ENCODE measurements at places on chromosomes 4 and X. TPM values are rescaled to one million over a fixed set of nuclear protein-coding genes. Genes with fewer than 3 reads are reported as not detected.
A peak's percentile ranks its signal among the peaks of the same experiment; 100 is the strongest.

ADGRG4 gene
- total RNA-seq, result not detected

- DNase-seq, result no peak
Measured at GRCh38 chr4:140944572-140944971, 188.4 kb upstream of the TBC1D9 start.

GRCh38 chr4:69731241-69731640, 29.2 kb downstream of the SULT1B1 start:
- DNase-seq, result no peak

DNA sequence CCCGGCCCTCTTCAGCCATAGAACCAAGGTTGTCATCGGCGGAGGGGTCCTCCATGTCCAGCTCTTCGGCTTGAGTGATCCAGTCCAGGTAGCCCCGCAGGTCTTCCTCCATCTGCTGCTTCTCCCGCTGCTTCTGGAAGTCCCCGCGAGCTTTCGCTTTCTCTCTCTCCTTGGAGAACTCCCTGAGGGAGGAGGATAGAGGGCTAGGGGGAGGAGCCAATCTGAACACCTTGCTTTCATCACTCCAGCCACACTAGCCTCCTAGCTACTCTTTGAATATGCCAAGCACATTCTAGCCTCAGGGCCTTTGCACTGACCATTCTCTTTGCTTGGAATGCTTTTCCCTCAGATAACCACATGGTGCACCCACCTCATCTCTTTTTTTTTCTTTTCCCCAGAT, 6.2 kb downstream of the CACNA1F start:
- DNase-seq, result no peak

DNA sequence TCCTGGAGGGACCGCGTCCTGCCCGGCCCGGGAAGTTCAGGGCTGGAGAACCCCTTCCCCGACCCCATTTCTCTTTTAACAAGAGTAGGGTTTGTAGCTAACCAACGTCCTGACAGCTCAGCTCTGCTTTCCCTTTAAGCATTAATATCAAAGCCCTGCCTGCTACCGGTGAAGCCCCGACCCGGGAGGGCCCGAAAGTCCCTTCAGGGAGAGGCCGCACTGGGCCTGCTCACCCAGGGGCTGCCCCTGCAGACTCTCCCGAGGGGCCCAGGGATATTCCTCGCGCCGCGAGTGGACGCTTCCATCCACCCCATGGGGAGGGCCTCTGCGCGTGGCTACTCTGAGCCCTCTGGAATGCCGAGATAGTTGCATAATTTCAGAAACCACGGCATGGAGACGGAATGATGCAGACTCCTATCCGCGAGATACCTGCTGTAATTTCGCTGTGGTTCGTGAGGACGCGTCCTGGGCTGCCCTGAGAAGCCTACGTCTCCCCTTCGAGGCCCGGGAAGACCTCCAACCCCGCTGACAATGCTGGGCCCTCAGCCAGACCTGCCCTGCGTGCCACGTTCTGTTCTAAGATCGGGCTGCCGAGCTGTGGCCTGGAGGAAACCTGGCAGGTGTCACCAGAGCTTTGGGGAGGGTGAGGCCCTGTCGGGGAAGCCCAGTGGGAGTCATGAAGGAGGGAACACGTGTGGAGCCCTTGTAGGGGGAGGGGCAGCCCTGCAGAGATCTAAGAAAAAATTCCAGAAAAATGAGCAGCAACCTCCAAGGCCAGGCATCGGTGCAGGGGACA, 999 bp upstream of the CTBP1 start:
- peak; percentile 73 for DNase-seq

- no peak for DNase-seq
Measured at GRCh38 chrX:42098900-42099299, 175.5 kb upstream of the CASK start.

ENOX2 gene
- 19.9 TPM for total RNA-seq

DNA sequence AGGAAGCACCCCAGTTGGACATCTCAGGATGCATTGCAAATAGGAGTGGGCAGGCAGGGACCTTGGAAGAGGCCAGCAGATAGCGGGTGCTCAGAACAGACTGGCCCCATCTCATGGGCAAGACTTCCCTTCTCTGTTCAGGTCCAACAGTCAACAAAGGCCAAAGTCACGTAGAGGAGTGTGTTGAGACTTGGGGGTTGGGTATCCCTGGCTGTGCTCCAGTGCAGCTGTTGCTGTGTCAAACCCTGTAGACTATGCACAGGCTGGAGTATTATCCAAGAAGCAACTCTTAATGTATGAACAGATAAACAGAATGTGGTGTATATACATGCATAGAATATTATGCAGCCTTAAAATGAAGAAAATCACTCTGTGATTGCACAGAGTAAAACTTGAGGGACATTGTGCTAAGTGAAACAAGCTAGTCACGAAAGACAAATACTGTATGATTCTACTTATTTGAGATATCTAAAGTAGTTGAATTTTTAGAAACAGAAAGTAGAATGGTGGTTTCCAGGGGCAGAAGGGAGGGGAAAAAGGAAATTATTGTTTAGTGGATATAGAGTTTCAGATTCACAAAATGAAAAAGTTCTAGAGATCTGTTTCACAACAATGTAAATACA, 192.1 kb upstream of the LCORL start:
- DNase-seq, result no peak

FGFBP1 gene
- 39.4 TPM for total RNA-seq

DNA sequence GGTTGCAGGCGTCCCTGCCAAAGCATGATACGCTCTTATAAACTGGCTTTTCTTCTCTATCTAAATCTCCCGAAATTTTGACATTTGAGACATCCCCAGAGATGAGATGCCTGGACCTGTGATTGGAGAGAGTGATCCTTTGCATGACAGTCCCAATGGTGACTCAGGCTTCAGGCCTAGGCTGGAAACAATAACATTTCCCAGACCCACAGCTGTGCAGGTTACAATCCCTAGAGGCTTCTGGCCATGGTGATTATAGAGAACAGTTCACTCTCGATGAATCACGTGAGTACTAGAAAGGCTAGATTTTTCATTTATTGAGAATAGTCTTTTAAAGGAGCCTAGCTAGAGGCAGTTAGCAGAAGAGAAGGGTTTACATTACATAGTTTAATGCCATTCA, 75.9 kb downstream of the SPATA18 start:
- no peak for DNase-seq

DNA sequence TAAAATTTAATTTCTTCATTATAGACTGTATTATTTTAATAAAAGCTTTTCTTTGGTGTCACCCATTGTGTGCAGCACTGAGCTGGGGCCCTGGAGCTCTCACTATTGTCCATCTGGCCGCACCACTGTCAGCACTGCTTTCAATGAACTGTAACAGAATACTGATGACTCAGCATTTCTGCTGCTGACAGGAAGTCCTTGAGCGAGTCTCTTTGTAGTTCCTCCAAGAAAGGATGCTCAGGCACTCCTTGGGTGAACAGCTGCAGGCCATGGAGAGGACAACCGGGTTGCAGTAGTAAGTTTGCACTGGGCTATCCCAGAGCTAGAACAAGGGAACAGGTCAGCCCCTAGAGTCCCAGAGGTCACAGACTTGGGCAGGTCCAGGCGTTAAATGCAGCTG, 81.6 kb downstream of the SORBS2 start:
- no peak for DNase-seq

DNA sequence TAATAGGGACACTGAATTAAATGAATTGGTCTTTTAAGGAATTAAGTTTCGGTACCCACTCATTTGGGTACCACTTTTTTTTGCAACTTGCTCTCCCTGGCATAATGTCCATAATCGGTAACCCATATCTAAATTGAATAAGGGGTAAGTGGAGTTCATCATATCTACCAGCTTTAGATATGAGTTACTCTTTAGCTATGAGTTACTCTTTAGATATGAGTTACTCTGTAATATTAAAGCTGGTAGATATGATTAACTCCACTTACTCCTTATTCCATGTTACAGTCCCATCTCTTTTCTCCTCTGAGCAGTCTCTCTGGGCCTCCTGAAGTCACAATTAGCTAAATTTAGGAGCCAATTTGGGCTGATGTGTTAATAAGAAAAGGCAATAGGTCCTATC, 85.7 kb downstream of the TEX13C start:
- no peak for DNase-seq

DNA sequence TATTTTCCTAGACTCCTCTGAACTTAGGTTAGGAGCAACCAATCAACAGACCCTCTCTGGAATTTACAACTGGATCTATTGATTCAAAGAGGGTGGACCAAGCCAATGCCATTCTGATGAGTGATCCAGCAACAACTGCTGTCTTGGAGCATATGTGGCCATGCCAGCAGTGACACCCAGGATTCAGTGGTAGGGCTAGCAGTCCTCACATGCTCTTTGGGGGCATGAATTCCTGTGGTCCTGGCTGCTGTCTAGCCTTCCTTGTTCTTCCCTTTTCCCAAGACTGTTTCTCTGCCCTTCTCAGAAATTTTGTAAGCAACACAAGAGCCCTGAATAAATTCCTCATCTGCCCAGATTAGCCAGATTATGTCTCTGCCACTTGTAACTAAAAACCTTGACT, 61.5 kb upstream of the GATB start:
- no peak for DNase-seq

DNA sequence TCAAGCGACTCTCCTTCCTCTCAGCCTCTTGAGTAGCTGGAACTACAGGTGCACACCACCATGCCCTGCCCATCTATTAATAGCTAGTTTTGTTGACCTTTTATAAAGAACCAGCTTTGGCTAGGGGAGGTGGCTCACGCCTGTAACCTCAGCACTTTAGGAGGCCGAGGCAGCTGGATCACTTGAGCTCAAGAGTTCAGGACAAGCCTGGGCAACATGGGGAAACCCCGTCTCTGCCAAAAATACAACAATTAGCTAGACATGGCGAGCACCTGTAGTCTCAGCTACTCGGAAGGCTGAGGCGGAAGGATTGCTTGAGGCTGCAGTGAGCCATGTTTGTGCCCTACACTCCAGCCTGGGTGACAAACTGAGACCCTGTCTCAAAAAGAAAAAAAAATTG, 2.7 kb downstream of the TKTL1 start:
- DNase-seq, result no peak

GRCh38 chrX:129646566-129647417, 8.0 kb downstream of the APLN start:
- DNase-seq, result no peak

CT83 gene
- not detected for total RNA-seq

DNA sequence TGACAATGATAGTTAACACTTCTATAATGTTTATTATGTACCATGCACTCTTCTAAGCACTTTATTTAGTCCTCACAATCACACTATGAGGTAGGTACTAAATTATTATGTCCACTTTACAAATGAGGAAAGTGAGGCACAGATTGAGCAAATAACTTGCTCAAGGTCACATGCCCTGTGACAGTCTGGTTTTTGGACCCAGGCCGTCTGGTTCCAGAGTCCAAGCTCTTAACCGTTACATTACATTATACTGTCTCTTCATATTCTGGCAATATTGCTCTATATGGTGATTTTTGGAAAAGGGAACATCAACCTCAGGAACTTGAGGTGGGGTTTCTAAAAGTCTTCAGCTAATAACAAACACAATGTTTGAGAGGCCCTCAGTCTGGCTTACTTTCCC, 12.8 kb downstream of the SYTL4 start:
- DNase-seq, result no peak

DNA sequence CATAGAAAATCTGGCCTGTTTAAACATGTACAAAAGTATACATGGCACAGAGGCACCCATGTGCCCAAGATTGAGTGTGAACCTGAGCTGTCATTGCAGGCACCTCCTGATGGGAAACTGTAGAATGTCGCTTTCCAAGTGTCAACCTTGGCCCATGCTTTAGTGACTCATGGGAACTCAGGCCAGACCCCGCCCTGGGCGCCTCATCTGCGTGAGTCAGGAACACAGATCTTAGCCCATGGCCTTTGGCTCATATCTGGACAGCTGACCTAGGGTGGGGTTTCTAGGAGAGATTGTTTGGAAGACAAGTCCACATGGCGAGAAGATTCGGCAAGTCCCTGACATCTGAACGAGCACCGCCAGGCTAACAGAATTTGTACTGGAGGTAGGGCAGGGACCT, 50.0 kb downstream of the CYTL1 start:
- DNase-seq, result no peak

SSX3 gene
- not detected for total RNA-seq

ABLIM2 gene
- 15.8 TPM for total RNA-seq

- DNase-seq, result no peak
Measured at GRCh38 chrX:47539860-47540259, 21.1 kb upstream of the ARAF start.
